HTR-8/SVneo (cell line): ENCODE measurements at places on chromosomes 7 and 10.

DNA sequence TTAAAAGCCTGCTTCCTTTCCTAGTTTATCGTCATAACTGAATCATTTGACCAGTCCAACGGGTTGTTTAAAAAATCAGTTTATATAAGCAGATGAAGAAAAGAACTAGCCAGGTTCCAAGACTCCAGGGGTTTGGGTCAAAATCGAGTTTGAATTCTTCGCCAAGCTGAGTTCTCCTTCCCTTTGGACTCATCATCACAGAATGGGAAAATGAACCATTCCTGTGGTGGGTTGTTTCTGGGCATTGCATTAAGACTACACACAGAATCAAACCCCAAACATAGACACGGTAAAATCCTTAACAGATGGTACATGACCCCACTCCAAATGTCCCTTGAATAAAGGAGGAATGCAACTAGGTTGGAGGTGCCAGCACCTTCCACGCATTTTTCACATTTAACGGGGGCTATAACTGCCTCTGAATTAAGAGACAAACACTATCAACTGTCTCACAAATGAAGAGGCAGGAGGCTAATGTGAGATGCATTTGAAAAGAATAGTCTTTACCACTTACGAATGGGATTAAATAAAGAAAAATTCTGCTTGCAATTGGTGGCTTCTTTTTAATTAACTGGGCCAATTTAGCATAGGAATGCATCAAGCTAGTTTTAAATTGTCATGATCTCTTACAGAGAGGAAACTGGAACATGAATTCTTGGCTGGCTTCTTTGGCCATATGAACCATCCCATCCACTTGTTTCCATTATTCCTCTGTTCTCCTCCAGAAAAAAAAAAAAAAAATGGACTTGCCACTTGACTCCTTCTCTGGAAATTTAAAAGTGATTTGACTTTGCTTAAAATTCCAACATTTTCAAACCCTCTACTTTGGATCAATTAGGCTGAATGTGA, 61.1 kb downstream of the CHST15 start:
- no peak for DNase-seq

DNA sequence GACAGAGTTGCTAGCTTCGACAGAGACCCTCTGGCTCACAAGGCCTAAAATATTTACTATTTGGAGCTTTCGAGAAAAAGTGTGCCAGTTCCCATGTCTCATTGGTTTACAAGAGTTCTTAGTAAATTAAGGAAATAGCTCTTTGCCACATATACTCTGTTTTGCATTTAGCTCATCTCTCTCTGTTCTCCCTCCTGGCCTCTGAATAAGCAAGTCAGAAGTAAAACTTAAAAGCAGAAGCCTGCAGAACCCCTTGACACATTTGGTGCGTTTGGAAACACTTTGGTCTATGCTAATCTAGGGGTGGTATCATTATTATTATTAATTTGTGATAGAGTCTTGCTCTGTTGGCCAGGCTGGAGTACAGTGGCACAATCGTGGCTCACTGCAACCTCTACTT, 6.4 kb downstream of the CARD11 start:
- no peak for DNase-seq

- no peak for DNase-seq
Observed at GRCh38 chr7:139339025-139339424, 2.1 kb upstream of the FMC1 start.

GRCh38 chr10:94524146-94524545, 21.4 kb upstream of the HELLS start:
- peak; percentile 3 for DNase-seq

DNA sequence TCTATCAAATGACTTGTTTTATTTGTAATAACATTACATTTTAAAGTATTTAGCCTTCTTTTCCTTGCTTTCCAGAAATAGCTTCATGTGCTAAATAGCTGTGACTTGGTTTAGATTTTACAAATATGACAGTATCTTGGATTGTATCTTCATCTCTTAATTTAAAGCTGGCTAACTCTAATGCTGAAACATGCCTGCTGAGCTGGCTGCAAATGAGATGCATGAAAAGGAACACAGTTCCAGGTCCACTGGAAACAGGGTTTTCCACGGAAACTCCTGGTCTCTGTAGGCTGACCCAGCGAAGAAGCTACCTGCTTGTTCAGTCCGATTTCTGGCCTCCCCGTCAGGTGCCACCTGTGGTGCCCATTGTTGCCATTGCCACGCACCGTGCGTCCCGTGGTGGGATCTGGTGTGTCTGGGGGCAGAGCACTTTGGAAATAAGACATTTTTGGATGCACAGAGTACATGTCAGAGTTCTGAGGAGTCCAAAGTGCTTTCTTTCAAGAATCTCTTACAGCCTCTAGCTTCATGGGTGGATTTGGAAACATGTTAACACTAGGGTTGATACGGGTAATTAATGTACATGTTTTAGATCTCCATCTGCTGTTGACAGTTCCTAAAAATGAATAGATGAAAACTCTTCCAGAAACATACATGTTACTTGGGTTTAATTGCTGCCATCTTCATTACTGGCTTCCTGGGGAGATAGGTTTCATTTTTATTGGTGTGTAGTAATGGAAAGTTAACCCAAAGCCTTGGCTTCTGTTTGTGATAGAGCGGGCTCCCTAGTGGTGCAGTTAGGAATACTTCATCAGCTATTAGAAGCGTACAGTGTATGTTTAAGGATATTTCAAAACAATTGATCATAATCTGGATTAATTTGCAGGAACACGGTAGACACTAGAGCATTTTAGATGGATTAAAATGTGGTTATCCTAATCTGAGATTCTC, 45.0 kb downstream of the SHH start:
- DNase-seq = no peak

GRCh38 chr10:27490807-27491206, 13.3 kb upstream of the RAB18 start:
- no peak for DNase-seq

DNA sequence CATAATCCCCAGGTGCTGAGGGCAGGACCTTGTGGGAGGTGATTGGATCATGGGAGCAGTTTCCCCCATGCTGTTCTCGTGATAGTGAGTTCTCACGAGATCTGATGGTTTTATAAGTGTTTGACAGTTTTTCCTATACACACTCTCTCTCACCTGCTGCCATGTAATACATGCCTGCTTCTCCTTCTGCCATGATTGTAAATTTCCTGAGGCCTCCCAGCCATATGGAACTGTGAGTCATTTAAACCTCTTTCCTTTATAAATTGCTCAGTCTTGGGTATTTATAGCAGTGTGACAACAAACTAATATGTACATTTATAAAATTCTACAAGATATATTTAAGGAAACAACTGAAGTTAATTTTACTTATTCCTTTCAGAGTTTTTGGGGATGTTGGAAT, 170.8 kb upstream of the BET1 start:
- DNase-seq = no peak

DNA sequence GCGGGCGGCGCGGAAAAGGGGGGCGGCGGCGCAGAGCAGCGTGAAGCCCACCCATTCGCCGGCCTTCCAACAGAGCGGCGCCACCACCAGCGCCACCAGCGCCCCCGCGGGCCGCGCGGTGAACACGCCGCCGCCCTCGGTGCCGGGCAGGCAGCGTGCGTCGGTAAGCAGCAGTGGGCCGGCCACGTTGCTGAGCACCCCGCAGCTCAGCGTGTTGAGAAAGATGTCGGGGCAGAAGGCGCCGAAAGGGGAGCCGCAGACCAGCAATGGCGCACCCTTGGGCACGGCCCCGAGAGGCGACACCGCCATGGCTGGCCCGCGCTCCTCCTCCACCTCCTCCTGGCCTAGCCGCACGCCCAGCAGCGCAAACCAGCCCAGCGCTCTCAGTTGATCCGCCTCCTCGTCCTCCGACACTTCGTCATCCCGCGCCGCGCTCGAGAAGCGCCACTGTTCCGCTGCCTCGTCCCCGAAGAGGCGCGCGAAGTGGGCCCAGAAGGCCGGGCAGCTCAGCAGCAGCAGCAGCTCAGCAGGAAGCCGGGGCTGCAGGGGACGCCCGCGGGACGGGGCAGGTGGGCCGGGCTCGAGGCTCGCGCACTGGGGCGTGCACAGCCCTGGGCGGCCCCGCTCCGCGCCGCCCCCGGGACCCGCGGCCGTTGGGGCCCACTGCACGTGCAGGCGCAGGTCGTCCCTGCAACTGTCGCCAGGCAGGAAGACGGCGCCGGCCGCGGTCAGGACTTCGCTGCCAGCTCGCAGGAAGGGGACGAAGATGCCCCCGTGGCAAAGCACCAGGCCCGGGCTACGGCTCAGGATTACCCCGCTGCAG, 623 bp downstream of the TYSND1 start:
- DNase-seq = peak; percentile 57

DNA sequence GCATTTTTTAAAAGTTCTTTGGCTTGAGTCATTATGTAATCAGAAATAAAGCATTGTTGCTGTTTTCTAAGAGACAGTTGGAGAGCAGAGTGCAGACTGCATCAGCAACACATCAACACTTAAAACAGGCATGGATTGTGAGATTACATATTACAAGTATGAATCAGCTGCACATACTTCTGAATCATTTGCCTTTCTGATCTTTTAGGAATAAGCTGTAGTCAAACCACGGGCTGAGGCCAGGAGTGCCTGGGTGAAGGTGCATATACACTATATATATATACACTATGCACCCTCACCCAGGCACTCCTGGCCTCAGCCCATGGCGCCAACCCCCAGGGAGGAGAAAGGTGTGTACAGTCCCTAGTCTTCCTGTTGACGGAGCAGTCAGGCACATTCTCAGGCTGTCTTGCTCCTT, 52.4 kb upstream of the DLX6 start:
- no peak for DNase-seq

- no peak for DNase-seq
Observed at GRCh38 chr10:12974491-12975199, 26.9 kb downstream of the CCDC3 start.

- no peak for DNase-seq
Observed at GRCh38 chr7:141262101-141263090, 188.5 kb downstream of the TMEM178B start.

- no peak for DNase-seq
Observed at GRCh38 chr7:105768898-105769507, 107.4 kb downstream of the ATXN7L1 start.

DNA sequence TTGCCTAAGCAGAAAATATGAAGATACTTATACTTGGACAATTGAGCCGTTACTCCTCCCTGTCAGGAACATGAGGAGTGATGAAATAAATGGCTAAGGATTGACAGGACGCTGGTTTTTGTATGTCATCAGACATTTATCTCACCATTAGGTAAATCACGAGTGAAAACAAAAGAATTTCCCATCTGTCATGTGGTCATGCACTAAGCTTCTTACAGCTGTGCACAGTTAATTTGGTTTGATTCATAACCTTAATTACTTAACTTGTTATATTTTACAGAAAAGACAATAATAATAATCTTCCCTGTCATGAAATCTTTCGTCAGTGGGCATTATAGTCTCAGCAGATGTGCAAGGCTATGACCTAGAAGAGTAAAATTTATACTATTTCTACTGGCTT, 266.5 kb downstream of the HGF start:
- DNase-seq = no peak

GRCh38 chr10:101560298-101561067, 27.6 kb downstream of the POLL start:
- no peak for DNase-seq

GRCh38 chr7:101941481-101942383, 124.3 kb downstream of the CUX1 start:
- DNase-seq = no peak

- no peak for DNase-seq
Observed at GRCh38 chr10:24238519-24239247, 29.7 kb downstream of the KIAA1217 start.

DNA sequence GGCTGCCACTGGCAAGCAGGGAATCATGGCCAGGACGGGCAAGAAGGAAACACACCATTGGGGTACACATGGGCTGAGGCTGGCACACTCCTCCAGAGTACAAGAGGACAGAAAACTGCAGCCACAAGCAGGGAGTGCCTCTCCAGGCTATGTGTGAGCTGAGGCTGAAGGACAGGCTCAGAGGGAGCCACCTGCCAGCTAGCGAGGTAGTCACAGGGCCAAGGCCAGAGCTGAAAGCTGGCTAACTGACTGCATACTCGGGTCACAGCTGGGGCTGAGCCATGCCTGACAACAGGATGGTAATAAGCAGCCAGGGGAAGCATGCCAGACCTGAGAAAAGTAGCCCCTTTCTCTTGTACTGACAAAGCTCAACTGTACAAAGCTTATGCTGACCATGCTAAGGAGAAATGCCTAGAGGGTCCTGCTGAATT, 52.0 kb downstream of the KIF5B start:
- no peak for DNase-seq

DNA sequence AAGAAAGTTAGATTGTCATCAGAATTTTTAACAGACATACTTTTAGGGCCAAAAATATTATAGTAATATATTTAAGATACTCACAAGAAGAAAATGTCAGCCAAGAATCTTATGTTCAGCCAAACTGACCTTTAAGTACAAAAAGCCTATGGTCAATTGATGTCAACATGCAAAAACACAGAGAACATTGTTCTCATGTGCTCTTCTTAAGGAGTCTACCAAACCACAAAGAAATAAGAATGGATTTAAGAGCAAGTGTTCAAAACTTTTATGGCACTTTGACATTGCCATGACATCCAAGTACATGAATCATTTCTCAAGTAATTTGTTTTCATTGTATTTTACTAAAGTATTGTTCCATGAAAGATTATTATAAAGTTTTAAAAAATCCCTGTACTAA, 180.4 kb downstream of the TMEM26 start:
- no peak for DNase-seq

- no peak for DNase-seq
Observed at GRCh38 chr7:70239918-70240317, 641.6 kb downstream of the AUTS2 start.

GRCh38 chr10:43117031-43117776, 21.0 kb upstream of the CSGALNACT2 start:
- DNase-seq = no peak

GRCh38 chr7:133797818-133798520, 329.2 kb upstream of the LRGUK start:
- DNase-seq = no peak

DNA sequence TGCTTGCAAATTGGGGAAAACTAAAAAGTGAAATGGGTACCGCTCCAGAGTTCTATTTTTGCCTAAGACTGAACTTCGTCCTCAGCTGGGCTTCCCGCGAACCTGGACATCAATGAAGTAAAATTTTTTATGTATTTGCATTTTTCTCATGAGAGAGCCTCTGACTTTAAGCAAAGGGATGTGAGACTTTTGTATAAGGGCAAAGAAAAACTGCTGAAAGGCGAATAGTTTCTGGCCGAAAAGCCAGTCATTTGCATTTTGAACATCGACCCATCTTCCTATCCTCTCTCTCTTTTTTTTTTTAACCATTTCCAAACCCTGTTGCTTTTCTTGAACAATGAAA, 573 bp downstream of the PMPCB start:
- no peak for DNase-seq

DNA sequence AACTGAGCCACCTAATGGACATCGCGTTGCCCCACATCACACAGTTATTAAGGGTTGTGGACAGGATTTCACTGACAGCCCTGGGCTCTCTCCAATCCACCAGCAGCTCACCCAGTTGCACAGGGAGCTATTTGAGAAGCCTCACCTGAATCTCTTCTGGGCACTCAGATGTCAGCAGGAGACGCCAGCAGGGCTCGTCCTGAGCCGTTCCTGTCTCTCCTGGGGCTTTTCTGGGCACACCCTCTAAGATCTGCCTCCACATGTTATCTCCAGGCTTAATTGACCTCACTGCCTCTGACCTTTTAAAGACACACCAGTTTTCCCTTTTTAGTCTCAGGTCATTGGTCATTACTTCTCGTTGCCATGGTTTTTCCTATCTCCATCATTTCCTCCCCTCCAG, 63.0 kb downstream of the GRID1 start:
- no peak for DNase-seq
